ENCODE measurements at places on chromosomes 7 and 10.

DNA sequence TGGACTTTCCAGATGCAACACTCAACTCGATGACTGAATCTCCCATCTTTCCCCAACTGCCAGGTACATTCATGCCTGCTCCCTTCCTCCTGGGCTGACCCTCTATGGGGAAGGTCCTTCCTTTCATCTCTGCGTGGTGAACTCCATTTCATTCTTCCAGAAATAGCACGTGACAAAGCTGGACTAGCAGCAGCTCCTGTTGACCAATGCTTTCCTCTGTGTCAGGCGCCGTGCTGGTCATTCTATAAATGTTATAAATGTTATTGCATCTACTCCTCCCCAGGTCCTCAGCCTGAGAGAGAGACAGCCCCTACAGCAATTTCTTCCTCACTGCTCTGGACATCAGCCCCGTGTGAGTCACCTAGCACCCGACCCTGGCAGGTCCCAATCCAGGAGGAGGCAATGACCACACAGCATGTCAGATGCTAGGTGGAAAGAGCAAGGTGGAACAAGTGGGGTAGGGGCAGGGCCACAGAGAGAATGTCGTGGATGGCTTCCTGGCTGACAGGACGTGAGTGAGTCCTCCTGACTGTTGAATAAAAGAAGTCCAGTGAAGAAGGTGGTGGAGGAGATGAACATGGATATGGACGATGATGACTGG is 178.1 kb downstream of the ADAM12 start:
- ATAC-seq, result no peak

GRCh38 chr7:151006590-151007300 is 15.9 kb downstream of the NOS3 start:
- no peak for ATAC-seq

DNA sequence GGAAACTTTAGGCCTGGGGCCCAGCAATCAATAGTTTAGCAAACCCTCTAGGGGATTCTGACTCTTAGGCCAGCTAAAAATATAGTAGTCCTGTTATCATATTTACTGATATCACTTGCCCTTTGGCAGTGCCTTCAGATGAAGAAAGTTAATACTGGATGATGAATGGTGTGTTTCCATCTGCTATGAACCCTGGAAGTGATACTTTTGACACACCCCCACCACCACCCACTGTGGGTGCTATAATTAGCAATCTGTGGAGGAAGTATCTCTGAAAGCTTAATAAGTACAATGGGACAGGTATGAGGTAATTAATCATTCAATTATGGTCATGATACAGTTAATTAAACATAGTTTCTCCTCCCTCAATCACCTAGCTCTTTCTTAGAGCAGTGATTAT is 90.4 kb upstream of the LRRTM3 start:
- ATAC-seq, result no peak

DNA sequence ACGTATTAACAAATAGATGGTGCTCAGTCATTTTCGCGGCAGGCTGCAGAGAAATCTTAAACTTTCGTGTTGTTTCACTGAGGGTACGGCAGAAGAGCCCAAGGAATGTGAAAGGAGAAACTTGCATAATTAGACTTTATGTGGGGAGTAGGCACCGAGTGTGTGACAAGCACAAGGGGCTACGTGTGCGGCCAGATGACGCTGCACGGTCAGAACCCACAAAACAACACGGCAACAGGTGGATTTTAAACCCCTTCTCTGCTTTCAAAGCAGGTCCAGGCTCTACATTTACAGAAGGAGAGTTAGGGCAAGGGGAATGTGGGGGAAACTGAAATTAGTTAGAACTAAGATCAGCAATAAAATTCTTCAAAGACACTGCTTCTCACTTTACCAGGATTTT is 392 bp upstream of the UCN3 start:
- ATAC-seq, result no peak

GRCh38 chr7:44673324-44673723 is 66.9 kb downstream of the OGDH start:
- ATAC-seq, result no peak

GRCh38 chr10:128729910-128730420 is 603.7 kb upstream of the MKI67 start:
- no peak for ATAC-seq

- ATAC-seq, result no peak
These were observed 84.8 kb downstream of the ETV1 start for GRCh38 chr7:13904689-13905088.

DNA sequence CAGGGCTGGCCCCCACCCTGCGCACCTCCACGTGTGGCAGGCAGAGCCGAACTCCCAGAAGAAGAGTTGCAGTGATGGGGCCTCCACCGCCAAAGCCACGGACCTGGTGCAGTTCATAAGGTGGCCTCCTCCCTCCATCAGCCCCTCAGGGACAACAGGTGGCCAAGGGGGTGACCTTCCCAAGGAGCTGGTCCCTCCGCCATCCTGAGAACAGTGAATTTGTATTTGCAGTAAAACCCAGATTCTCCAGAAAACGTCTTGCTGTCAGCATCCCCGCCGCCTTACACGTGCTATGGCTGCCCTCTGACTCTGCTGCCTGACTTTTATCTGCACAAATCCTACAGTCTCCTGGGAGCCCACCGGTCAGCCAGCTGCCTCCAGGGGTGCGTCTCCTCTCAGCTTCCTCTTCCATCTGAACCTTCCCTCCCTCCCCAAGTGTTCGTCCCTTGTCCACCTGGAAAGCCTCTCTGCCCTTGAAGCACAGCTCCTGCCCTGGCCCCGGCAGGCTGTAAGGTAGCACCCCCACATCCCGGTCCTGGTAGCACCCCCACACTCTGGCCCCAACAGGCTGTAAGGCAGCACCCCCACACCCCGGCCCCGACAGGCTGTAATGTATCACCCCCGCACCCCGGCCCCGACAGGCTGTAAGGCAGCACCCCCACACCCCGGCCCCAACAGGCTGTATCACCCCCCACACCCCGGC is 311.8 kb downstream of the PTPRN2 start:
- ATAC-seq, result no peak

DNA sequence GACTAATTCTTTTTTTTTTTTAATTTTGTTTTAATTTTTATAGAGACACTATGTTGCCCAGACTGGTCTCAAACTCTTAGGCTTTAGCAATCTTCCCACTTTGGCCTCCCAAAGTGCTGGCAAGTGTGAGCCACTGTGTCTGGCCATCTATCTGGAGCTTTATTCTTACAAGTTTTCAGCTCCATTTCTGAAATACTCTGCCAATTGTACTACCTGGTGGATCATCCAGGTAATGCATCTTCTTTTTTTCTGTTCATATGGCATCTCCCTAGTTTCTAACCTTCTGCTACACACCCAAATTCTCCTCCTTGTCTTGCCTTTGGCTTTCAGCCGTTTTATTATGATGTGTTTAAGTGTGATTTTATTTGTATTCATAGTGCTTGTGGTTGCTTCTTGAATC is 40.2 kb downstream of the ZNF365 start:
- ATAC-seq, result no peak

DNA sequence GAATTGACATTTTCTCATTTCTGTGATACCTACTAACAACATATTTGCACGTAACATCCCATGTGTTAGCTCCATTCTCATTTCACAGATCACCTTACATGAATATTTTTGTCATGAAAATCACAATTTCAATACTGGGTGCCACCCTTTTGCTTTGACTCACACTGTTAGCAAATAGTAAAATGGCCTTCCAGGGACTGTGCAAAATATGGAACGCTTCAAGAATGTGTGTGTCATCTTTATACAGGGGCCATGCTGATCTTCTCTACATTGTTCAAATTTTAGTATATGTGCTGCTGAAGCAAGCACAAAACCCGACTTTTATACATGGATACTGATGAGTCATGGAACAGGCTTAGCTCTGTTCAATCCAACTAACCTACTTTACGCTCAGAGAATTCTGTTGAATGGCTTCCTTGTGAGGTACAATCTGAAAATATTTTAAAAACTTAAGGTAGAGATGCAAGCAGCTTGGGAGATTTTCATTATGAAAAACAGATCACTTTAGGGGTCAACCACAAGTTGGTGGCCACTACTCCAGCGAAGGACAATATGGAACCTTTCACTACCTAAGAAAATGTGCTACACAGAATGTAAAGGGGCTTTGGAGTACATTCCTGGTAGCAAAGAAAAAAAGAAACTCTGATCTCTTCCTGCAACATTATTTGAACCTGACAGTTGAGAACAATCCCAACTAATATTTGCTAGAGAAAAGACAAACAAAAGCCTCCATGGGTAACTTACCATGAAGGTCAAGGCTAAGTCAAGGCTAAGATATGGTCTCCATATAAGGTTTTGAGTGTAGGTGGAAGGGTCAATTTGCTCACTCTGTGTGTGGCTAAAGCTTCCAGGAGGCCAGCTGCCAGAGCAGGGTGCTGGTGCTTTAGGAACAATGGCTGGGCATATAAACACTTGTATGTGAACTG is 11.9 kb downstream of the ANKRD26 start:
- no peak for ATAC-seq

DNA sequence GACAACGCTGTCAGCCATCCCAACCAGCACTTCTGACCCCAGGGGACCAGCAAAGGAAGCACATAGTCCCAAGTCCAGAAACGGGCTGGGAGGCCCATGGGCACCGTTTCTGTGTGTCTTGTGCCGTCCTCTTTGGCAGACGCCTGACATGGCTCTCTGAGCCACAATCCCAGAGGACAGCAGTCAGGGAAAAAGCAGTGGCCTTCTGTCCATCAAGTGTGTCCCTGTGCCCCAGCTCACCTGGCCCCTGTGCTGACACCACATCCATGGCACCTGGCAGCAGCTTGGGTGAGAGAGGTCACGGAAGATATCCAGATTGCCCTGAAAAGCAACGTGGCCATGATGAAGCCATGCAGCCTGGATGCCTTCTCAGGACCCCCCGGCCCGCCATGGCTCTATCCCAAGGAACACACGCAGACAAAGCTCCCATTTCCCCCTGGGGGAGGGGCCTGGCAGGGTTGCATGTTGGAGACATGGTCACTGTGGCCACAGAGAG is 38.1 kb upstream of the ANTXRL start:
- ATAC-seq, result no peak

- no peak for ATAC-seq
These were observed 90.0 kb upstream of the STK17A start for GRCh38 chr7:43492896-43493295.

GRCh38 chr10:79995979-79996634 is 47.2 kb upstream of the SFTPD start:
- no peak for ATAC-seq

GRCh38 chr10:23529625-23530024 is 90.8 kb downstream of the OTUD1 start:
- ATAC-seq, result no peak

DNA sequence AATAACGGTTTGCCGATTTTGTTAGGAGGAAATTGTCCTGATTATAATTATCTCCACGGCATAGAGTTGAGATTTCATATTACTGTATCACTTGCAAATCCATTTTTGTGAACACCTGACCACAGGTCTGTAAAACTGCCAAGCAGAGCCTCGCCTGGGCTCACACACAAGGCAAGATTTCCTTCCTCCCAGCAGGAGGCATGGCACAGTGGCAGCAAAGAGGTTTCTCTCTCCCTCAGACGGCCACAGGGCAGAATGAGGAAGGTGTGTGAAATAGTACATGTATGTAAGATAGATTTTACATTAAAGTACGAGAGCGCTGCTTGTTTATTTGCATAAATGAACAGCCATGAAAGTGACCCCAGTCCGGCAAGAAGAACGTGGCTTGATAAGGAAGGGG is 130.1 kb downstream of the CELF2 start:
- no peak for ATAC-seq

- ATAC-seq, result peak; percentile 52
These were observed 170.9 kb upstream of the SMIM30 start for GRCh38 chr7:113289140-113289740.

- peak; percentile 97 for ATAC-seq
These were observed 21.7 kb upstream of the WNT16 start for GRCh38 chr7:121307021-121307574.

GRCh38 chr7:30430777-30431176 is 47.8 kb downstream of the NOD1 start:
- peak; percentile 18 for ATAC-seq

GRCh38 chr7:158027646-158028045 is 560.0 kb downstream of the PTPRN2 start:
- ATAC-seq, result no peak

DNA sequence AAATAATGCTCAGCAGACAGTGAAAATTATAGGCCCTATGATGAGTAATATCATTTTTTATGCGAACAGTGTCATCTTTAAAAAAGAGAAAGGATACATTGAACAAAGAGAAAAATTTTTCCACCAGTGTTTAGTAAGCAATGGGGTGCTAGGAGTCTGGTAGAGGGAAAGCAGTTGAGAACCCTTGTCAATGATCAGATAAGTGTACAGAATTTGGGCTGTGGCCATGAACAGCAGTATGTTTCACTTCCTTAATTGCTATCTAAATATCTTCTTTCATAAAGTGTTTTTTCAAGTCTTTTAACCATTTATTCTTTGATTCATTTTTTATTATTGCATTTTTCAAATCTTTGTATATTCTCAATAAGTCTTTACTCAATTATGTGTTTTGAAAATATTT is 750.7 kb upstream of the KCND2 start:
- no peak for ATAC-seq

- ATAC-seq, result peak; percentile 79
These were observed 64.6 kb downstream of the MDFIC start for GRCh38 chr7:114986190-114987180.

DNA sequence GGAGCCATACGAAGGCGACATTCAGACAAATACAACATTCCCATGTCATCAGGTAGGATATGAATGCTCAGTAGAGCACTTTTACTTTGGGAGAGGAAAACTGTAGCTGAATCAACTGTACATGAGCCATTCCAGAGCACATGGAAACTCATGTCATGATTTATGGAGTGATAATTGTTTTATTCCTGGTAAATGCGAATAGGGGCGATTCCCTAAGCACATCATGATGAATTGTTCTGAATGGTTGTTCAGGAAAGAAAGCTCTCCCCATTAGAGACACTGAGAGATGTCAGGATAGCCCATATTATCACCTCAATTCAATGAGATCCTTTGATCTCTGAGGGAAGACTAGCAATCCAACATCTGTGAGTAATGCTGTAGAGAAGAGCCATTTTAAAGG is 243.6 kb downstream of the FOXP2 start:
- no peak for ATAC-seq

- no peak for ATAC-seq
These were observed 158.0 kb upstream of the ITGB1 start for GRCh38 chr10:33115738-33116719.

DNA sequence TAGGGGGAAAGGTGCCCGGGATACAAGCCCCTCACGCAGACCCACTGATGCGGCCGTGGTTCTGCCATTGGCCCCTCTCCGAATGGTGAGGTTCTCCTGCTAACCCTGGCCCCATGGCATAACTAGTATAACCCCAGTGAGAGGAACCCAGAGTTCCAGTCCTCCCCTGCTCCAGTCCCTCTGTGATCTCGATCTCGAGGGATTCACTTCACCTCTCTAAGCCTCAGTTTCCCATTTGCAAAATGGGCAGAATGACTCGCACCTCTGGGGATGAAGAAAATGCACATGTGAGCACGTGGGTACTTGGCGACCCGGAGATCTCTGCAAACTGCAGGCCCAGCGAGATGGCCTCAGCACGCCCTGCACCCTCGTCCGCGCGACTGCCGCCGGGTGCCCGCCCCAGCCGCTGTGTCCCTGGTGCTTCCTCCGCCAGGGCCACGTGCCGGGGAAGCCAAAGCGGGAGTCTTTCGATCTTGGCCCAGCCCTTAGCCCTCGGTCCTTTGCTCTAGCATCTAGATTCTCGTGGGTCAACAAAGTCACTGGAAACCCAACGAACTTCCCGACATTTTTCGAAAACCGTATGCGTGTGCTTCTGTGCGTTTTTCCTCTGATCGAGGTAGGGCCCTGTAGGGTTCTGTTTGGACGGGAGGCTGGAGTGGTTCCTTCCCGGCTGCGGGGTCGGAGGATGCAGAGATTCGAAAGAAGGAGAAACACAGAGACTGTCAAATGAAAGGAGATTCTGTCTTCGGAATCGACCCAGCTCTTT is 169.8 kb downstream of the UBE2H start:
- ATAC-seq, result no peak

Measured in esophagus mucosa (tissue), 1 donor.